ENCODE measurements at places on chromosomes 7 and 10. TPM values are rescaled to one million over a fixed set of nuclear protein-coding genes. Genes with fewer than 3 reads are reported as not detected.

KLF14 gene
- 0.82 TPM for polyA plus RNA-seq

PLCE1 gene
- polyA plus RNA-seq = 40.0 TPM

GNB2 gene
- polyA plus RNA-seq = 221 TPM

EPHB6 gene
- 28.6 TPM for polyA plus RNA-seq
